ENCODE measurements at places on chromosomes 3 and 15.

GRCh38 chr3:49647741-49648140 is 26.4 kb upstream of the APEH start:
- DNase-seq: no peak

GRCh38 chr15:73571346-73571745 is 61.8 kb downstream of the NPTN start:
- no peak for DNase-seq

DNA sequence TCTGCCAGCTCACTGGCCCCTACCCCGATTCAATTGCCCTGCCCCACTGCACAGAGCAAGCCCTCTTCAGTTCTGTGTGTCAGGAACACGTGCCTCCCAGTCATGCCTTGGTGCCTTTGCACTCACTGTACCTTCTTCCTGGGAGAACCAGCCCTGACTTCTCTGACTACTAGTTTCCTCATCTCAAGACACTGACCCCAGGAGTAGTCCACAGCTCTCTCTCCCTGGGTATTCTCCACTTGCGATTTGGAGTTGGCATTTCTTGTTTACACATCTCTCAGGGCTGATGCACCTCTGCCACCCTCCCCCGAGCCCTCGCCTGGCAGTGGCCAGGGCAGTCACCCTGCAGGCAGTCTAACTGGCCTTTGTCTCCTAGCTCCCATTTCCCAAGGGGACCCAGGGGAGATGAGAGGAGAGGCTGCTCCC is 5.7 kb downstream of the CISH start:
- no peak for DNase-seq

DNA sequence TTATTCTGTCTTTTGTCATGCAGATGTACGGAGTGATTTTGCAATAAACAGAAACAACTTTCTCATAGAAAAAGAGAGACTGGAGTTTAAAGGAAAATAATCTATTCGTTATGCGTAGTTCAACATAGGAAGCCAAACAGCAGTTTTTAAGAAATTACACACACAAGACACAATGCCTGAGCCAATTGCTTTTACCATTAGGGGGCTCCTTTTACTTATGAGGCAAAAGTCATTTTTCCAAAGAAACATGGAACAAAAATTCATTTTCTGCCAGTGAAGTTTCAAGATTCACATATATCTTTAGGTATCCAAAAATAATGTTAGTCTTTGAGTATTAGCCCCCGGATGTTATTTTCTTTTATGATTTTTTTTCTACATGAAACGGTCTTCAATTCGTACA is 10.7 kb downstream of the CNTN6 start:
- no peak for DNase-seq

- DNase-seq: no peak
Measured at GRCh38 chr3:171261487-171261886, 198.7 kb downstream of the TNIK start.

DNA sequence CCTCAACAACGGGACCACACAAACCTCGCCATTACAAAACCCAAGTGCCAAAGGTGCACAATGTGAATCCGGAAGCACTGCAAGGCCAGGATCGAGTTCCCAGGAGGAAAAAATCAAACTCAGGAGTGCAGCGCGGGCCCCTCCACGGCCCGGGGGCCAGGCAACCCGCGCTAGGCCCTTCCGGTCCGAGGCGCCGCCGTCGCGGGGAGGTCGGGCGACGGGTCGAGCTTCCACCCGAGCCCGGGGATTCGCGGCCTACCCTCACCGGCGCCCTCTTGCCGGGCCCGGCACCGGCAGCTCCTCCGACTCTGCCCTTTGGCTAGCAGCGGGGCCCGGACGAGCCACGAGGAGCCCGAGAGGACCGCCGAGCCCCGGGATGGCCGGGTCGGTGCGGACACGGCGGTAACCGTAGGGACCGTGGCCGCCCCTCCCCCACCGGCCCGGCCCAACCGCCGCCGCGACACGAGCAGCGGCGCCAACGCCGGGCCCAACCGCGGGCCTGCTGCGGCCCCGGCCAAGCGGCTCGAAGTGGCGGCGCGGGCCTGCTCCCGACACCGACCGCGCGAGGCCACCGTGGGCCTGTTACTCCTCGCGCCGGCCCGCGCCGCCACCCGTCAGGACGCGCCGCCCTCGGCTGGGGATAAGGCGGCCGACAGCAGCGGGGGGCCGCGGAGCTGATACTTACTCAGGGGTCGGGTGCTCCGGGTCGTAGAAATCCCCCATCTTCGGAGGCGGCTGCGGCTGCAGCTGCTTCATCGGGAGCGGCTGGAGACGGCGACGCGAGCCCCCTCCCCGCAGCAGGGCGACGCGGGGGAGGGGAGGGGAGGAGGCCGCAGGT is 525 bp downstream of the SETD2 start:
- DNase-seq: no peak

GRCh38 chr15:75577401-75578172 is 1.5 kb downstream of the PTPN9 start:
- DNase-seq: no peak

- DNase-seq: no peak
Measured at GRCh38 chr3:154137036-154137435, 15.8 kb downstream of the ARHGEF26 start.

- DNase-seq: no peak
Measured at GRCh38 chr3:106440672-106441071, 571.9 kb upstream of the CBLB start.

DNA sequence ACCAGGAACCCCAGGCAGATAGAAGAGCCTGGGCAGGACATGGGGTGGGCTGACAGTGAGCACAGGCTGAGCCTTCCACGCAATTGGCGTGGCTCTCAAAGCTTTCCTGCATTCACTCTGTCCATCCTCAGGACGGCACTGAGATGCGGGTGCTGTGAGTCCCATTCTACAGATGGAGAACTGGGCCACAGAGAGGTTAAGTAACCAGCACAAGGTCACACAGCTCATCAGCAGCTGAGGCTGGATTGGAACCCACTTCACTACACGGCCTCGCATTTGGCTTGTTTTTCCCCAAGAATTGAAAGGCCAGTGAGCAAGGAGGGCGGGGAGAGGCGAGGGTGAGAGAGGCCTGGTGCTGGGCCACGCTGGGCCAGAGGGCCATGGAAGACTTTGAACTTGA is 36.0 kb upstream of the GRIP2 start:
- DNase-seq: no peak

DNA sequence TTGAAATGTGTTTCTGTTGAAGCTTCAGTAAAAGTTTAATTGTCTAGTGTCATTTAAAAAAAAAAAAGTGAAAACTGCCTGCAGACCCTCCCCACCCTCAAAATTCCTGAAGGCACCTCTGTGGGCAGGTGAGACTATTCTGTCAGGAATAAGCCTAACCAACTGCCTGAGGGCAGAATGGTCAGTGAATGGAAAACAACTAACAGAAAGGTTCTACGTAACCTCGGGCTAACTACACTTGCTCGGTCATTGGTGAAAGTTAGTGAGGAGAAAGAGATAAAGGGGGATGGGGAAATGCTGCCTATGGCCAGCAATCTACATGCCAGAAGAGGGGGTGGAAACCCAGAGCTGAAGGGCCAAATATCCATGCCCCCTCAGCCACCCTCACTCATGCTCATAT is 108.6 kb upstream of the SLC24A5 start:
- DNase-seq: no peak

DNA sequence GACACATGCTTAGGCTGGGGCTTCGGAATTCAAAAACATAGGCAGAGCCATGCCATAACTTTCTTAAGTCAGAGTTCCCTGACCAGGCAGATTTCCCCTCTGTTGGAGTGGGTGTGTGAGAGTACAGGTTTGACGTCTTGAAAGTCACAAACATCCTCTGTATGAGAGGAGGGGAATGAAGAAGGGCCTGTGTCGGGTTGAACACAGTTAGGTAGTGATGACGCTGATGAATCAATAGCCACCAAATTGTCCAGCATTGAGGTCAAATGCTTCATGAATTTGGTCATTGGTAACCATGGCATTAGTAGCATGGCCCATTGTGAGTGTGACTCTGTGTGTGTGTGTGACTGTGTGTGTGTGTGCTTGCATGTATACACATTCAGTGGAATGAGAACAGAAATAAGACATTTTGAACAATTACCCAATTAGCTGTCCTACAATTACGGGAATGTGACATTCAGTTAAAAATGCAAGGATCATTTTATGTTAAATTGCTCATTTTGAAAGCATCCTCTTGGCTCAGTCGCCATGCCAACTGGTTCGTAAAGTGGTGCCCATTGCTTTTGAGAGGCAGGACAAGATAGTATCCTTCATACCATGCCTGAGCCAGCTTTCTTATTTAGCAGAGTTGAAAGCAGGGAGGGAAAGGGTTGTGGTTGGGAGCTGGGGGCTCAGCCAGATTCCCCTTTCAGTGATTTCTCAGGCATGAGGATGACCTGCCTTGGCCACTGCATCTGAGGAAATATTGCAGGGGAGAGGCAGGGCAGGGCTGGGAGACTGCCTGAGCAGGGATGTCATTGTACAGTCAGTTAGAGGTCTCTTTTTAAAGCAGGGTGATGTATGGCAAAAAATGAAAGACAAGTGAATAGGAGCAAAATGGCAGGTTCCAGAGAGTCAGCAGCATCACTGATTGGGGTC is 35.4 kb downstream of the RBP2 start:
- DNase-seq: no peak

DNA sequence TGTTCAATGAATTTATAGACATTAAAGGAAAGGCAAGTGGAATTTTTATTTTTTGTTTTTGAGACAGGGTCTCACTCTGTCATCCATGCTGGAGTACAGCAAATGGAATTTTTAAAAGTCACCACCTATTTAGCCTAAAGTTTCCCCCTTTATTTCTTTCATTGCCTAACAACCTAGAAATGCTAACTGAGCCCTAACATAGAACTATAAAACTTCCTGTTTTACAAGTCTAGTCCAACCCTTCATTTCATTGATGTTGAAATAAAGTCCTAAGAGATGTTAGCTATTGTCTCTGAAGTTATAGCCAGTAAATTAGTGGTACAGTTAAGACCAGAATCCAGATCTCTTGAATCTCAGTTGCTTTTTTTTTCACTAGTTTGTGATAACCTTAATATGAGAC is 39.0 kb downstream of the MAPK6 start:
- DNase-seq: no peak

DNA sequence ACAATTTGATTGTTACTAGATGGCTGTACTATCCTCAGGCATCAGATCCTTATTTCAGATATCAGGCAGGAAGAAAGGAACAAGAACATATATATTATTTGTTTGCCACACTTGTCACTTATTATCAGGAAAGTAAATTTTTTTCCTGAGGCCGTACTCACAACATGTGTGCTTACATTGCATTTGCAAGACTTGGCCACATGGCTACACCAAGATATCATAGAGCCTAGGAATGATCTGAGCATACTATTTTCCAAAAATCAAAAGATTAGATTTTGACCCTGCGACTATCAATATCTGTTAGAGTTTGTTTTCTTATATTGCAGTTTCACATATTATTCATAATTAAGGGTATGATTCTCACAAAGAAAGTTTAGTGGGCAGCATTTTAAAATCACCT is 426.2 kb upstream of the BCHE start:
- no peak for DNase-seq

DNA sequence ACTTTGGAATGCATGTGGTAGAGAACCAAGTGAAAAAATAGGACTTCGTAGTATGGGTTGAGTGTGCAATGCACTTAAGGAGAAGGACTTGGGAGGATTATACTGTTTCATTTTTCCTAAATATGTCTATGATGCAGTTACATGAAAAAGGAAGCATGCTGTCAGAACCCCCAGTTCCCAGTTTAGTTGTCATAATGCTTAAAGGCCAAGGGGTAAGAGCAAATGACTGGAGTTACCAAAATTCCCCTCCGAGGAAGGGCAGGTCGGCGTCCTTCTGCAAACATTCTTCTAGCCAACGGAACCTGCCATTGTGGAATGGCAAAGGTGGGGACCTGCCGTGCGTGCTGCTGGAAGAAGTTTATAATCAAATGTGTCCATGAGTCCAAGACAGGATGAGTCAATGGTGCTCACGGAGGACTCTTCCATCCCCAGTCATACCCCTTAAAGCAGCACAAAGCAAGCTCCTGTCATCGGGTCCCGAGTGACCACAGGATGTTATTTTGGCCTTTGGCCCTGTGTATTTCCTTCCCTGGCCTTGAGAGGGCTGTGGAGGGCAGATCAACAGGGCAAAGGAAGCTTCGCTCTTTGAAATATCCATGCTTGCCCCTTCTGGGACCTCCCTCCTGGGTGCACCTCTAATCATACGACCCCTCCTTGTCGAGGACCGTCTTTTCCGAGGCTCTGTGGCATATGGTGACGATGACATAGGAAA is 93.2 kb downstream of the SLCO3A1 start:
- no peak for DNase-seq

- no peak for DNase-seq
Measured at GRCh38 chr3:21962456-21962855, 211.4 kb upstream of the ZNF385D start.

DNA sequence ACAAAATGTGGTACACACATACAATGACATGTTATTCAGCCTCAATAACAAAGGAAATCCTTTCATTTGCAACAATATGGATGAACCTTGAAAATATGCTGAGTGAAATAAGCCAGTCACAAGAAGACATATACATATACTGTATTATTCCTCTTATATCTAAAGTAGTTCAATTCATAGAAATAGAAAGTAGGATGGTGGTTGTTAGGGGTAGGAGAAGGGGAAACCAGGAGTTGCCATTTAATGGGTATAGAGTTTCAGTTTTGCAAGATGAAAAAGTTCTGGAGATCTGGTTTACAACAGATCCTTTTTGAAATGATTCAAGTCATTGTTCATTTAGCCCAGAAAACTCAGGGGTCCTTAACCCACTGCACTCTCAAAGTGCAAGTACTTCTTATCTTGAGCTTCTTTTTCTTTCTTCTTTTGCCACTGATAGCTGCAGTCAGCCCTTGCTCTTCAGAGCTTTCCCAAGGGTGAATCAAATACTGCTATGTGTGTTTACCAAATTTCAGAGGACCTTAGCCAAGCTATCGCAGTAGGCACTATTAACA is 208.0 kb upstream of the EOMES start:
- DNase-seq: no peak

- no peak for DNase-seq
Measured at GRCh38 chr3:187713504-187713903, 11.1 kb upstream of the RTP2 start.

GRCh38 chr3:4826237-4827100 is 152.8 kb upstream of the BHLHE40 start:
- no peak for DNase-seq
